Right atrium auricular region (tissue), 2 donors: ENCODE measurements at places on chromosomes 12 and 14. TPM values are rescaled to one million over a fixed set of nuclear protein-coding genes. Genes with fewer than 3 reads are reported as not detected.

Gene EPYC
- total RNA-seq = not detected

Gene ABCC9
- 52.8 TPM for total RNA-seq

DNA sequence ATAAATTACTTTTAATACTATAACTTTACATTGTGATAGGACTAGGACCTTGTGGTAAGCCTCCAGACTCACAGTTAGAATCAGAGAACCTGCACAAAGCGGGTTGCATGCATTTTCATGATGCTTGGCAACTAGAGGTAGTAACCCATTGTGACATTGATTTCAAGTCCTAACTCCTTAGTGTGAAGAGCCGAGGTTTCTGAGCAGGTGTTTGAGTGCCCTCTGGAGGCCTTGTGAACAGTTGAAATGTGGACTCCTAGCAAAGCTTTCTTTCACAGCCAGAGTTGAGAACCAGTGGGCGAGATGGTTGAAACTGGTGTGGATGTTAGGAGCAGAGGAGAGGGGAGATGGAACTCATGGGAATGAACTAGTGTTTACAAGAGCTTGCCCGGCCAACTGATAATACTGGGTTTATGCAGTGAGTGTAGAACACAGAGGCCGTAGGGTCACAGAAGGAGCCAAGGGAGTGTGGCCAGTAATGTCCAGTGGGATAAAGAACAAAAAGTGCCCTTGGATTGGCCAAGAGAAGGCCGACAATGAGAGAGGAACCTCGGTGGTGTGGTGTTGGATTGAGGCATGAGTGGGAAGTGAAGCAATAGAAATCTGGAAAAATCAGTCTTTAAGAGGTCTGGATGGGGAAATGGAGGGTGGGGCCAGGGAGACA lies 10.9 kb downstream of the ZNF664 start:
- H3K4me1 ChIP-seq = peaks cover 39% of the 10 kb centered on the region
- no peaks in the 10 kb centered on the region for H3K27me3 ChIP-seq
- no peak for DNase-seq
- peak overlapping the region; percentile 49 for H3K27ac ChIP-seq

DNA sequence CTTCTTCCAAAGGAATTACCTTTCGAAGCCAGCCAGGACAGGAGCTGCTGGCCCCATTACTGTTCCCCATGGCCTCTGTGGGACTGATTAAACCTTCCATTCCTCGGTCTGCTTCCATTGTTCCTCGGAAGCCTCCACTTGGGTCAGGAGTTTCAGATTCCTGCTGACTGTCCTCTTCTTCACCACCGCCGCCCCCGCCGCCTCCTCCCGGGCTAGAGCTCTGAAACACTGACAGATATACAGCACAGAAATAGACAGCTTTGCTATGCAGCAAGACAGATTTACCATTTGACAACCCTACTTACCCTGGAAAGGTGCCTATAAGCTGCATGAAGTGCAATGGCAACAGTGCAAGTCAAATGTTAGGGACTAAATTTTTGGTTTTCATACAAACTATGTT lies 21.8 kb downstream of the ZC2HC1C start:
- H3K27ac ChIP-seq = no peak overlapping the region
- DNase-seq = no peak
- no peaks in the 10 kb centered on the region for H3K27me3 ChIP-seq

DNA sequence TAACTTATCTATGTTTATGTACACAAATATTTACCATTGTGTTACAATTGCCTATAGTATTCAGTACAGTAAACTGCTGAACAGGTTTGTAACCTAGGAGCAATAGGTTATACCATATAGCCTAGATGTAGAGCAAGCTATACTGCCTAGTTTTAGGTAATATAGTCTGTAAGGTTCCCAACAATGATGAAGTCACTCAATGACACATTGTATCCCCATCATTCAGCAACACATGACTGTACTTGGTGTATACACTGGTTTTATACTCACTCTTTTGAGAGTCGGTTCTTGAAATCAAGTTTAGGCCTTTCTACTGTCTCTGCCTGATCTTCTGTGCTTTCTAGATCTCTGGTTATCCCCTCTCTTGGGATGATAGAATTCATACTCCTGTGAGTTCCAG lies 5.5 kb downstream of the RNASE1 start:
- no peaks in the 10 kb centered on the region for H3K27me3 ChIP-seq
